ENCODE measurements at places on chromosomes 4 and X. TPM values are rescaled to one million over a fixed set of nuclear protein-coding genes. Genes with fewer than 3 reads are reported as not detected.

Gene DRD5
- polyA plus RNA-seq, result 0.51 TPM

Gene ATP8A1
- 33.6 TPM for polyA plus RNA-seq

Gene NWD2
- 0.11 TPM for polyA plus RNA-seq

DNA sequence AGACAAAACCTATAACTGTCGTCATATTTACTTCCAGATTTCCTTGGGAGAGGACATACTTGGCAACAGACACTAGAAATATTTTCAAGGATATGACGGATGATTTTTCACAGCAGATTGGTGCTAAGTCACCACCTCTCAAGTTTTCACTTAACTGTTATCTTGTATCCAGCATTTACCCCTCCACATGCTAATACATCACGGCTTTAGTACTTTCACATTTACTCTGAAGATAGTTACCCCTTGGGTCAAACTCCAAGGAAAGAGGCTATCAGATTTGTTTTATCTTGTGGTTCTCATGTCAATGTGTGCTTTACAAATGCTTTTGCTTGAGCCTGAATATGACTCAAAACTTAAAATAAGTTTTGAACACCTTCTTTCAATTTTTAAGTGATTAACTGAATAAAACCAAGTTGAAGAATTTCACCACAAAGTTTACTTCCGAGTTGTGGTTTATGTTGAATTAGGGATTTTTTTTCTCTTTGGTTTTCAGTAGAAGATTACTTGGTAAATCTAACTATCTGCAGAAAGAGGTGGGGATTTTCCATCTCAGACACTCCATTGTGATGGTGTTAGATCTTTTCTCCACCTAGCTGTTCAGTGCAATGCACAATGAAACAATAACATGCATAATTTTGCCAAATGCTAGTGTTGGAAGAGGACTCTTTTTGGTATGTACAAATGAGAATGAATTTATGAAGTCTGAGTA lies 75.4 kb upstream of the FAT1 start:
- DNase-seq, result no peak

- DNase-seq, result no peak
Measured at GRCh38 chr4:184439856-184440594, 34.3 kb downstream of the IRF2 start.

DNA sequence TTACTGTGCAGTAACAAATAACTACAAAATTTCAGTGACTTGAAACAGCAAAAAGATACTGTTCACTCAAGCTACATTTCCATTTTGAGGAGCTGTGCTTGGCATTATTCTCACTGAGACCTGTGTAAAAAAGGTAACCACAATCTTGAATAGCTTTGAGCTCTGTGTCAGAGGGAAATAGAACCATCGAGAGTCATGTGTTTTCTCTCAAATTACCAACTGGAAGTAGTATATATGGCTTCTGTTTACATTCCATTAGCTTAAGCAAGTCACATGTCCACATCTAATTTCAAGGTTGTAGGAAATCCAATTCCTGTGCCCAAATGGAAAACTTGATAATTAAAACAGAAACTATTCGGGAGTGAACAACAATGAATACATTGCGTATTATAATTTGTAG lies 82.9 kb upstream of the BANK1 start:
- no peak for DNase-seq

DNA sequence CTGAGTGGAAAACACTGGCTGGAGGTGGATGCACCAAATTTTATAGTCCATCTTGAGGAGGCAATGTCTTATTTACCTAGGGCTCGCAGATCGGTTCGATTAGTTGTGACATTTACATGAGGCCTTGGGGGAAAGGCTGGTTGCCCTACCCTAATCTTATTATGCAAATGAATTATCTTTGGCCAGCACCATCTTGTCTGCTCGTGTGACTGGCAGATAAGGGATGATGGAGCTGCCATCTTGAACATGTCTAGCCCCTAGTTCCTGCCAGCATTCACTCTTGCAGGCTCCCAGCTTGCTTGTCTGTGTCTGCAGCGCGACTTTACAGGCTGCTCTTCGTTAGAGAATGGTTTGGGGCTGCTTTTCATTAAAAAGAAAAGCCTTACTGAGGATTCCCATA lies 61.9 kb downstream of the SEC24B start:
- no peak for DNase-seq

Data from right renal cortex interstitium (tissue), 3 donors.